ENCODE measurements at places on chromosomes 6 and 20.

DNA sequence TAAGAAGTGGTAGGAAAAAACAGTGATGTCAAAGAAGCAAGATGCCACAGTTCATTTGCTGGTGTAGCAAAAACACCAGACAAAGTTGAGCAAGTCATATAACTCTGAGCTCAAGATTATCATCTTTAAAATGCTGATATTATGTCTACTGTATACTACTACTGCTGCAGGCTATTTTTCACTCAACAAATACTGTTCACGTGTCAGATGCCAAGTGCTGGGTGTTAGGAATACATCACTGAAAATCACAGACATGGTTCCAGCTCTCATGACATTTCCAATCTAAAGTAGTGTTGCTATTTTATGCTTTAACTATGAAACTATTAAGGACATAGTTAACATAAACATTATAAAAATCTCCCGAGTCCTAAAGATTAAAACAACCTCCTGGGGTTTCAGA is 163.0 kb downstream of the NKAIN2 start:
- DNase-seq, result no peak

DNA sequence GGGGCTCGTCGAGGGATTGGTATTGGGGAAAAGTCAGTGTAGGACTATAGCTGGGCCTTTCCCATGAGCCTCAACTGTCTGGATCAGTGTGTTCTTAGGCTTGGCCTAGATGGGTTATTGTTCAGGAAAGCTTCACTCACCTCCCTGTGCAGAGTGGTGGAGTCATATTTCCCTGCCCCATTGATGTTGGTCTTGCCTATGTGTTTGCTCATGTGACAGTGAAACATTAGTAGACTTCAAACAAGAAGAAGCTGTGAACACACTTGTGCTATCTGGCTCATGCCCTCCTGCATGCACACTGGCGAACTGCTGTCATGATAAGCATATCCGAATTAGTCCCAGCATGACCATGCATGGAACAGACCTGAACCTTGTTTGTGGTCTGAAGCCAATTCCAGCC is 171.1 kb downstream of the DHX35 start:
- no peak for DNase-seq

DNA sequence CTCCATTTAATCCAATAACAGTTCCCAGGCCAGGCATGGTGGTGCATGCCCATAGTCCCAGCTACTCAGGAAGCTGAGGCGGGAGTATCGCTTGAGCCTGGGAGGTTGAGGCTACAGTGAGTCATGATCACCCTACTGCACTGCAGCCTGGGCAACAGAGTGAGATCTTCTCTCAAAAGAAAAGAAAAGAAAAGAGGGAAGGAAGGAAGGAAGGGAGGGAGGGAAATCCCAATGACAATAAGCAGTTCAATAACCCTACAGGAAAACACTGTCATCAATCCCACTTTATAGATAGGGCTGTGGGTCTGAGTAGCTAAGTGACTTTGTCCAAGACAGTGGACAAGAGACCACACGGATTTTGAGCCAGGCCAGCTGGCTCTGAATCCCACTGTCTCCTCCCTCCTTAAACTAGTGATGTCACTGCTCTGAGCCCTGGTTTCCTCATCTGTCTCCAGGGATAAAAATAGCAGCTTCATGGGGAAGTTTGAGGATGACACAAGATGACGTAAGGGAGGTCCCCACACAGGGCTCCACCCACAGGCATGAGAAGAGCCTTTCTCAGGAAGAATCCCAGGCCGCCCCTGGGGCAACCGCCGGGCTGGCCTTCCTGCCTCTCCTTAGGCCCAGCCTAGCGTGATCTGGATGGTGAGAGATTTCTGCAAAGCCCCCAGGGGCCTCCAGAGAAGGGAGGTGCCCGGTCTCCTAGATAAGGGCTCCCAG is 7.2 kb upstream of the TRIB3 start:
- DNase-seq, result no peak

GRCh38 chr20:62611012-62611411 is 31.3 kb upstream of the SLCO4A1 start:
- no peak for DNase-seq

GRCh38 chr6:3186974-3187382 is 29.6 kb upstream of the TUBB2A start:
- no peak for DNase-seq

- no peak for DNase-seq
These were observed 81.4 kb downstream of the TSHZ2 start for GRCh38 chr20:53053595-53053994.

GRCh38 chr20:49318430-49319207 is 40.8 kb upstream of the ZNFX1 start:
- no peak for DNase-seq

GRCh38 chr20:58542411-58543095 is 27.4 kb upstream of the APCDD1L start:
- peak; percentile 4 for DNase-seq

GRCh38 chr6:121855521-121855920 is 420.1 kb downstream of the GJA1 start:
- DNase-seq, result no peak

DNA sequence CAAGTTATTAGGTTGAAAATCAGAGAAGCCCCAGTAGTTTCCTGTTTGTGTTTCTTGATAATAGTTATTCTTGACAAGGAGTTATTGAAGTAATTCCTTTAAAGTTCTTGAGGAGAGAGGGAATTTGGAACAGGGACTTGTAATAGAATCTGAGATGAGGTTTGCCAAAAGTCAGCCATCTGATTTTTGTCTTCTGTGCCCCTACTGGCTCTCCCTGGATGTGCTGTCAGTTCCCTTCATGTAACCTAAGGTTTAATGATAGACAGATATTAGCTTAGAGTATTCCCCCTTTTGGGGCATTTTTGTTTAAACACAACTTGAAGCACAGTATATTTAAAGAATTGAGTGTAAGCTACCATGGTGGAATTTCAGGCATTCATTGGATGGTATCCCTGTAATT is 71.4 kb downstream of the CARMIL1 start:
- DNase-seq, result no peak

DNA sequence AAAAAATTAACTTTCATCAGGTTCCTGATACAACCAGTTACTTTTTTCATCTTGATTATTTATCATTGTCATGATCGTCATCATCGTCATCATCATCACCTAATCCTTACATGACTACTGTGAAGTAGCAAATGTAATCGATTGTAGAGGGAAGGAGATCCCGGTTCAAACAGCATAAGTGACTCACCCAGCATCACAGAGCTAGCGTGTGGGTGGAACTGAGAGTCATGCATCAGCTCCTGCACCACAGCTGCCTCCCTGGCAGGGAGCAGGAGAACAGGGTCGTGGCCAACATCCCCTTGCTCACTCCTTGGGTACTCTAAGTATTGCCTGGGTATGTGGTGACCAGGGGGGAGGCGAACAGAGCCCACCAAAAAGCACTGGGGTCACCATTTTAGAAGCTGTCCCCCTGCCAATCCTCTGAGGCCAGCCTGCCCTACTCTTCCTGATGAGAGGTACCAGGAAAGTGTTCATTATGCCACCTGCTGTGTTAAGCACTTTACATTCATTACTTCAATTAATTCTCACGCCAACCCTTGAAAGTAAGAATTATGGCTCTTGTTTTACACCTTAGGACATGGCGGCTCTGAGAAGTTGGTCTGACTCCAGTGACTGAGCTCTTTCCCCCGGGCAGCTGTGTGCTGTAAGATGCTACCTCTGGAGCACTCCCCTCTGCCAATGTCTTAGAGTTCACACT is 425.2 kb downstream of the CD83 start:
- DNase-seq, result peak; percentile 64

DNA sequence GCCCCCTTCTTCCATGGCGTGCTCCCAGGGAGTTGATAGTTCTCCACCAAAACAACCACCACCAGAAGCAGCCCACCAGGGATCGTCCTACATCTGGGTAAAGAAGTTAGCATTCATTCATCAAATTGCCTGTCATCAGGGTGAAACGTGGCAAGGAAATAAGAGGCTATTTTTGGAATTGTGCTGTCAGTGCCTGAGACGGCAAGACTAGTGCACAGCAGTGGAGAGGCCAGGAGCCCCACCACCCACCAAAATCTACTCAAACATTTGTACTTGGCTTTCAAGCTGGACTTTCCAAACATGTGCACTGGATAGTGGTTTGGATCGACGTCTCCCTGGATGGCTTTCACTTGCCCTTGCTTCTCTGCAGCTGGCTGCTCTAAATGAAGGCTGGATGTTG is 44.8 kb downstream of the TXNDC5 start:
- no peak for DNase-seq

DNA sequence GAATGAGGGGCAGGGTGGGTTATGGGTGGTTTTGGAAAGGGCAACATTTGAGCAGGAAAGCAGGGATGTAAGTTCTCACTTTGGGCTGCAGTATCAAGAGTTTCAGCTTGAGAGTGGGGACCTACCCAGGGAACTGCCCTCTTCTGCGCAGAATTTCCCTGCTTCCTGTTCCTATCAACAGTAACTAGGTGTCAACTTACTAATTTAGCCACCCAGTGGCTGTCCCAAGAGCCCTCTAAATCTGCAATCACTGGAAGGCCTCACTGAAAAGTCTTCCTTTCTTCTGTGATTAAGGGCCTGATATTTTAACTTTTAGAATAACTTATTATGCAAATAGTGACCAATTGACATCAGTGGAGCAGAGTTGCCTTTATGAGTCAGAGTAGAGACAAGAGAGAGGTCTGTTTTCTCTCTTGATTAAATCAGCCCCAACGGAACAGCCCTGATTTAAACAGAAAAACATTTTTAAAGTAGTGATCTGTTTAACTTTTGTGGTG is 118.2 kb upstream of the RIPOR2 start:
- no peak for DNase-seq

DNA sequence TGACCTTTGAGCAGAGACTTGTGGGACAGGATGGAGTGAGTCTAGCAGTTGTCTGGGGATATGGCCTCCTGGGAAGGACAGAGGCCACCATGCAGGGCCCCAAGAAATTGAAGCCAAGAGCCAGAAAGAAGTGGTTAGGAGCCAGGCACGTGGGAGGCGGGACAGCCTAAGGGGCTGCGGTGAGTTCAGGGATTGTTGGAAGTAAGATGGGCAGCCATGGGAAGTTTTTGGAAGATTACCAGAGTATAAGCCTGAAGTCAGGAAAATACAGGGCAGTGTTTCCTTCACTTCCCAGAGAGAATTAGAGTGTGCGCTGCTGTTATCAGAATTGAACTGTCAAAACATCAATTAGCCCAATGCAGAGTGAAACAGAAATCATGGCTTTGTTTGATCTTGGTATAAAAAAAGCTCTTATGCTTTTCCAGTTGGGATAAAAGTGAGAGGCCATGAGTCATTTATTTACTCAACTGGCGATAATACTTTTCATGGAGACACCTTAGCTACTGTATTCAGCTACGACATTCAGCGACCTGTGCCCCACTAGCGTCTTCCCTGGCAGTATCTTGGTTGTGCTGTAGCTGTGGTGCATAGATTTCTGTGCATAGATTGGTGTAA is 66.9 kb downstream of the PHACTR2 start:
- DNase-seq, result no peak

GRCh38 chr20:51469578-51470498 is 72.7 kb downstream of the NFATC2 start:
- no peak for DNase-seq

- DNase-seq, result no peak
These were observed 54.3 kb downstream of the PPP1R14C start for GRCh38 chr6:150196942-150197745.

Measured in stimulated activated CD8-positive, alpha-beta memory T cell treated with anti-CD3 and anti-CD28 coated beads, Interleukin-2, amount 100 ng/mL, for 48 hours (primary cell).